ENCODE measurements at places on chromosomes 1 and 21.

- DNase-seq, result no peak
Observed at GRCh38 chr1:198643808-198644207, 5.0 kb downstream of the PTPRC start.

DNA sequence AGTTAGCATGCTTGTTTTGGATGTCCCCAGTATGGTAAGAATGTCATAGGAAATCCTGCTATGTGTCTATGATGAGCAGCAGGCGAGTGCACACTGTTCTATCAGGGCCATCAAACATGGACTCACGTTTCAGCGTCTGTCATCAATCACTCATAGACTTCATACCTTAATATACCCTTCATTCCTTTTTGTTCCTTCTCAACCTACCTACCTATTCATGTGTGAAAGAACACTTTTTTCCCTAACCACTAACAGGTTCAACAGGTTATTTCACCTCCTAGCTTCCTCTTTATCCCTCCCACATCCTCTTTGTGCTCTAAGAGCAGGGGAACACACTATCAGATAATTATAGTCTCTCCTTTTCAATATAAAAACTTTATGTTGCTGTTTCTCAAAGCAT is 300.6 kb downstream of the TM2D1 start:
- no peak for DNase-seq

- DNase-seq, result no peak
Observed at GRCh38 chr1:17047924-17048323, 5.9 kb downstream of the SDHB start.

DNA sequence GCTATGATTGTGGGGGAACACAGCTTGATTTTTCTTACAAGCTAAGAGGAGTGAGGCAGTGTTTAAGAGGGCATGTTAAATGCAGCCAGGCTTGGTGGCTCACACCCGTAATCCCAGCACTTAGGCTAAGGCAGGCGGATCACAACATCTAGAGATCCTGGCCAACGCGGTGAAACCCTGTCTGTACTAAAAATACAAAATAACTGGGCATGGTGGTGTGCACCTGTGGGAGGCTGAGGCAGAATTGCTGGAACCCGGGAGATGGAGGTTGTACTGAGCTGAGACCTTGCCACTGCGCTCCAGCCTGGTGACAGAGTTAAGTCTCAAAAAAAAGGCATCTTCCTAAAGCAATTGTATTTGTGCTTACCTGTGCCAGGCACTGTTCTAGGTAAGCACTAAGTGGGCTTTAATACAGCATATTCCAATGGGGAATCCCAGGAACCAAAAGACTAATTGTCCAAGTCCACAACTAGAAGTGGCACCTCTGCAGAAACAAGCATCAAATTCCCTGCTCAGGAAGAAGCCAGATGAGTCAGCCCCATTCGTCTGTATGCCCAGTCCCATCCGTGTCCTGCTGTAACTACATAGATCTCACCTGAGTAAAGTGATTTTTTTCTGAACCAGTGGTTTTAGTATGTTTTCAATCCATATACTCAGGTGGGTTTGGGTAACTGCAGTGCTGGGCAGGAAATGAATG is 4.6 kb downstream of the RCC1 start:
- DNase-seq, result peak; percentile 50

DNA sequence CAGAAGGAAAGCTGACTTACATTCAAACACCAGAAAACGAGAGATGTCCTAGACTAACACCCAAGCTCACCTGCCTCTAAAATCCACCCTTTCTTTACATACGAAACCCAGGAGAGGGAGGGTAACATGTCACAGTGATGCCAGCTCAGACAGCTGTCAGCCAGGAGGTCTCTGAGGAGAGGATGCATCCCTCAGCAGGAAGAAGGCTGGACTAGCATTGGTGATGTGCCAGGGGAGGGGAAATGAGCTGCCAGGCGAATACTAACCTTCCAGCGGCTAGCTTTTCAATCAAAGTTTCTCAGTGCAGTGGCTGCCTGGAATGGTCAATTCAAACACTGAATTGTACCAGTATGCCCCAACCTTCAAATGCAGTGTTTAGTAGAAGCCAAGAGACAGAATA is 3.6 kb upstream of the UBE2G2 start:
- no peak for DNase-seq

GRCh38 chr1:27418326-27419185 is 26.1 kb downstream of the GPR3 start:
- DNase-seq, result peak; percentile 60

- peak; percentile 78 for DNase-seq
Observed at GRCh38 chr1:31705080-31705866, 1.5 kb upstream of the COL16A1 start.

DNA sequence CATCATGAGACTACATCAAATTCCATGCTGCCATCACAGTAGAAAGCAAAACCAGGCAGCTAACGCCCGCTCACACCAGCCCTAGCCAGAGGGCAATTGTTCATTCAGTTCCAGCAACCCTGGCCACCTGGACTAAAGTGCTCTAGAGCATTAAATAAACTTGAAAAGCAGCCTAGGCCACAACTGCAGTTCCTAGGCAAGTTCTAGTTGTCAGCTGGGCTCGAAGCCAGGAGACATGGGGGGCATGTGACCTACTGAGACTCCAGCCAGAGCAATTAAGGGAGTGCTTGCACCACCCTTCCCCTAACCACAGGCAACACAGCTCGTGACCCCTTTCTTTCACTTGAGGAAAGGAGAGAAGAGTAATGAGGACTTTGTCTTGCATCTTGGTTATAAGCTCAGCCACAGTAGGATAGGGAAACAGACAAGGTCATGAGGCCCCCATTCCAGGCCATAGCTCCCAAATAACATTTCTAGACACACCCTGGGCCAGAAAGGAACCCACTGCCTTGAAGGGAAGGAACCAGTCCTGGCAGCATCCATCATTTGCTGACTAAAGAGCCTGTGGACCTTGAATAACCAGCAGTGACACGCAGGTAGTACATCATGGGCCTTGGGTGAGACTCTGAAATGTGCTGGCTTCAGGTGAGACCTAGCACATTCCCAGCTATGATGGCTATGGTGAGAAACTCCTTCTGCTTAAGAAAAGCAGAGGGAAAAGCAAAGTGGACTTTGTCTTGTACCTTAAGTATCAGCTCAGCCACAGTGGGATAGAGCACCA is 77.0 kb downstream of the ZZZ3 start:
- DNase-seq, result no peak

GRCh38 chr1:98849969-98850636 is 154.6 kb downstream of the PLPPR5 start:
- DNase-seq, result no peak

- no peak for DNase-seq
Observed at GRCh38 chr1:157784801-157785200, 7.9 kb upstream of the FCRL2 start.

GRCh38 chr1:48717082-48717481 is 59.6 kb downstream of the BEND5 start:
- no peak for DNase-seq

GRCh38 chr1:38074302-38074677 is 27.7 kb upstream of the POU3F1 start:
- DNase-seq, result no peak

DNA sequence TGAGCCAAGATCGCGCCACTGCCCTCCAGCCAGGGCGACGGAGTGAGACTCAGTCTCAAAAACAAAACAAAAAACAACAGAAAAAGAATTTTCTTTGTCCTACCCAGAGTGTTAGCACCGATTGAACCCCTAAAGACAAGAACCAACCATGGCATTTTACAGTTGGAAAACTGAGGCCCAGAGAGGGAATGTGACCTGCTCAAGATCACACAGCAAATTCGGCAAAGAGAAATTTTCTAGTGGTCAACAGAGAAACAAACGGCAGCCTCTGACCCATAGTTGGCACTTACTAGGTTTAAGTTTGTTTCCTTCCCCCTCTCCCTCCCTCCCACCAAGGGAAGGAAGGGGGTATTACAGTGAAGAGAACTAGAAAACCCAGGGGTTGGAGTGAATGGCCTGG is 20.5 kb upstream of the ACTL8 start:
- DNase-seq, result no peak

DNA sequence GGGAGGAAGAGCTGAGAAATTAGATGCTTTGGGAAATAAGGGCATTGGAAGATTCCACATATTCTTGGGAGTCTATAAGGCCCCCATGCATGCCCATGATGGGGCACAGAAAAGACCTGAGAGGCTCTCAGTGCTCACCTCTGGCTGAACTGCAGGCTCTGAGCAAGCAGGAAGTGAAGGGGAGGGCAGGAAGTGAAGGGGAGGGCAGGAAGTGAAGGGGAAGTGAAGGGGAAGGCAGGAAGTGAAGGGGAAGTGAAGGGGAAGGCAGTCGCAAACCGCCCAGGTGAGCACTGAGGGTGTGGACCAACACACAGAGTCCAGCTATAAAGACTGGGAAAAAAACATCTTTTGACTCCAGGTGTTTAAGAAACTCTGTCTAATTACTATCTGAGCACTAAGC is 3.5 kb downstream of the KRTAP10-9 start:
- DNase-seq, result no peak

GRCh38 chr21:31293986-31294385 is 50.1 kb downstream of the TIAM1 start:
- DNase-seq, result peak; percentile 55

DNA sequence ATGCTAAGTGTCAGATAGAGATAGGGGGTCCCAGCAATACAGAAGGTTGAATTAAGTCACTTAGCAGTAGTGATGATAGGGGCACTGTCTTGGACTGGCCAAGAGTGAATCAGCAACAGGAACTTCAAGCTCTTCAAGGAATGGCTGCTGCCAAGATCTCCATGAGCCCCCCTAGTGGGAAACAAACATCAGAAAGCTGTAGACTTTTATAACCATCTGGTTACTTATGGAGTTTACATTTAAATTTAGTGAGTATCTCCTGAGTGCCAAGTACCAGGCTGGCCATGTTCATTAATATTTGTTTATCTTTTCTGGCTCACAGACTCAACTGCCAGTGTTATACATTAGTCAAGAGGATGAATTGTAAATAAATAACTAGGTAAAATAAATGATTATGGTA is 327.3 kb downstream of the TTLL7 start:
- DNase-seq, result no peak

DNA sequence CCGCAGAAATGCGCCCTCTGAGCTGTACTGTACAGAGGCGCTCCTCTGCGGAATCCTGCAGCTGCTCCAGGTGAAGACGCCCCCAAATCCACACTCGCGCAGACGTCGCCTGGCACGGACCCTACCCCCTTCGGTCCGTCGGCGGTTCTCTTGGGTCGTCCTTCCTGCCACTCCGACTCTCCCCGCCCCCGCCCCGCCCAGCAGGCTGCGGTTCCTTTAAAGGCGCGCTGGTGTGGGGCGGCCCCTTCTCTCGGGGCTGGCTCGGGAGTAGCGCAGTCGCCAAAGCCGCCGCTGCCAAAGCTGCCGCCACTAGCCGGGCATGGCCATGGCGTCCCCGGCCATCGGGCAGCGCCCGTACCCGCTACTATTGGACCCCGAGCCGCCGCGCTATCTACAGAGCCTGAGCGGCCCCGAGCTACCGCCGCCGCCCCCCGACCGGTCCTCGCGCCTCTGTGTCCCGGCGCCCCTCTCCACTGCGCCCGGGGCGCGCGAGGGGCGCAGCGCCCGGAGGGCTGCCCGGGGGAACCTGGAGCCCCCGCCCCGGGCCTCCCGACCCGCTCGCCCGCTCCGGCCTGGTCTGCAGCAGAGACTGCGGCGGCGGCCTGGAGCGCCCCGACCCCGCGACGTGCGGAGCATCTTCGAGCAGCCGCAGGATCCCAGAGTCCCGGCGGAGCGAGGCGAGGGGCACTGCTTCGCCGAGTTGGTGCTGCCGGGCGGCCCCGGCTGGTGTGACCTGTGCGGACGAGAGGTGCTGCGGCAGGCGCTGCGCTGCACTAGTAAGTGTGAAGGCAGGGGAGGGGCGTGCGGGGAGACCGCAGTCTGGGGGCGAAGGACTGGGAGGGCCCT is at the start of gene RASSF5:
Gene RASSF5, plus strand, starts transcription at position 248 of the 846 bp plus-strand sequence. Its CDS starts 72 bp downstream, at position 320.
- DNase-seq, result peak; percentile 83

All from activated T-cell treated with anti-CD3 and anti-CD28 coated beads for 48 hours (primary cell).